ENCODE measurements at places on chromosomes 1 and 21. TPM values are rescaled to one million over a fixed set of nuclear protein-coding genes. Genes with fewer than 3 reads are reported as not detected.

- H3K36me3 ChIP-seq = no peaks in the 10 kb centered on the region
- H3K27me3 ChIP-seq = no peaks in the 10 kb centered on the region
- H3K4me3 ChIP-seq = no peak overlapping the region
- no peak overlapping the region for H3K27ac ChIP-seq
- DNase-seq = no peak
These were observed 39.5 kb downstream of the TRIM11 start for GRCh38 chr1:228366866-228367741.

DNA sequence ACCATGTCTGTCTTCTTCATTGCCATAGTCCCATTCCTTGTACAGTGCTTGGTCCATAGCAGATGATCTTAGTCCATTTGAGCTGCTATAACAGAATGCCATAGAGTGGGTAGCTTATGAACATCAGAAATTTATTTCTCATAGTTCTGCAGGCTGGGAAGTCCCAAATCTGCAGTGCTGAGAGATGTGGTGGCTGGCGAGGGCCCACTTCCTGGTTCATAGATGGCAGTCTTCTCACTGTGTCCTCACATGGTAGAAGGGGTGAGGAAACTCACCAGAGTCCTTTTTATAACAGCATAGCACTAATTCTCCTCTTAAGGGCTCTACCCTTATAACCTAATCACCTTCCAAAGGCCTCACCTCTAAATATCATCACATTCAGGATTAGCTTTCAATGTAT lies 23.1 kb upstream of the RAP1A start:
- H3K36me3 ChIP-seq = no peaks in the 10 kb centered on the region
- no peaks in the 10 kb centered on the region for H3K27me3 ChIP-seq
- peaks cover 6% of the 10 kb centered on the region for H3K4me1 ChIP-seq
- H3K27ac ChIP-seq = no peak overlapping the region
- no peak overlapping the region for H3K4me3 ChIP-seq

Gene CD1E
- not detected for total RNA-seq

Gene GBP7
- not detected for total RNA-seq

Gene ADAMTSL4
- total RNA-seq = not detected

DNA sequence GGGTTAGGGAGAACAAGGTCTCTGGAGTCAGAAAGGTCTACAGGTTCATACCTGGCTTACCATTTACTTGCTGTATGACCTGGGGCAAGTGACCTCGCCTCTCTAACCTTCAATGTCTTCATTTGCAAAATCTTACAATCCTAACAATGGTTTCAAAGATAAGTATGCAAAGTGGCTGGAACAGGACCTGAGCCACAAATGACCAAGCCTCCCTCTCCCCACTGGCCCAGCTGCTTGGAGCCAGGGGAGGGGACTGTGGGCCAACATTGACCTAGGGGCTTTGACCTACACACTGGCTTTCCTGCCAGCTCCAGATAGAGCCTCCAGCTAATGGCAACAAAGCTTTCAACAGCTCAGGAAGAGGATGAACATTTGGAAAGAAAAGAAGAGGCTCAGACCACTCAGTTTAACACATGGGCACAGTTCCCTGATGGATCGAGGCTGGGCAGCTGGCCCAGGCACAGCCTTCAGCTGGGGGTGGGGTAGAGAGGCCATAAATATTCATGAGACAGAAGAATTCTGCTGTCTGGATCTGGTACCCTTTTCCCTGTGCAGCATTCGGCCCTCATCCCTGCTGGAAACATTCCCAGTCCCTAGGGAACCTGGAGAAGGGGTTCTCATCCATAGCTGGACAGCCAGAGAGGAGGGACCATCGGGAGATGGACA lies 12.9 kb downstream of the PTAFR start:
- no peaks in the 10 kb centered on the region for H3K27me3 ChIP-seq
- no peak overlapping the region for H3K27ac ChIP-seq
- no peaks in the 10 kb centered on the region for H3K4me1 ChIP-seq
- H3K36me3 ChIP-seq = no peaks in the 10 kb centered on the region
- H3K4me3 ChIP-seq = no peak overlapping the region

Gene RNPEP
- 70.3 TPM for total RNA-seq

- H3K4me3 ChIP-seq = no peak overlapping the region
- peaks cover 25% of the 10 kb centered on the region for H3K4me1 ChIP-seq
- H3K27ac ChIP-seq = no peak overlapping the region
These were observed 207.7 kb upstream of the CAMK1G start for GRCh38 chr1:209375671-209376365.

DNA sequence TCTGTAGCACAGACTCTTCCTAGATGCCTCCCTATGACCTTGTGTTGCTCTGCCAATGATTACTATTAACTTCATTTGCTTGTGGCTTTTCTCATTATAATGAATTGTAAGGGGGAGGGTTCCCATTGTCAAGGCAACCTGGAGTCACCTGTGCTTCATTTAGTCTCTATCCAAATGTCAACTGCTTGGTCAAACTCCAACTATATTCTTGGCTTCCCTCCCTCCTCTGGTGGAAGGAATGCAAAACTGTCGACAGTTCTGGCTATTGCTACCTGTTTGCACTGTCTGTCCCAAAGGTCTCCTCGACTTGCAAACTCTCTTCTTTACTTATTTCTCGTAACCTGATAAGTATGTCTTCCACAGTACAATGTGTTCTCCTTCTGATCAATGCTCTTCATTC lies 100.3 kb downstream of the CACNA1E start:
- no peaks in the 10 kb centered on the region for H3K36me3 ChIP-seq
- no peaks in the 10 kb centered on the region for H3K27me3 ChIP-seq
- no peak overlapping the region for H3K4me3 ChIP-seq
- no peaks in the 10 kb centered on the region for H3K4me1 ChIP-seq
- H3K27ac ChIP-seq = no peak overlapping the region

GRCh38 chr1:12324423-12324822 lies 94.6 kb downstream of the VPS13D start:
- H3K36me3 ChIP-seq = no peaks in the 10 kb centered on the region
- H3K27ac ChIP-seq = no peak overlapping the region
- H3K4me1 ChIP-seq = no peaks in the 10 kb centered on the region
- no peaks in the 10 kb centered on the region for H3K27me3 ChIP-seq
- DNase-seq = no peak
- no peak overlapping the region for H3K4me3 ChIP-seq

DNA sequence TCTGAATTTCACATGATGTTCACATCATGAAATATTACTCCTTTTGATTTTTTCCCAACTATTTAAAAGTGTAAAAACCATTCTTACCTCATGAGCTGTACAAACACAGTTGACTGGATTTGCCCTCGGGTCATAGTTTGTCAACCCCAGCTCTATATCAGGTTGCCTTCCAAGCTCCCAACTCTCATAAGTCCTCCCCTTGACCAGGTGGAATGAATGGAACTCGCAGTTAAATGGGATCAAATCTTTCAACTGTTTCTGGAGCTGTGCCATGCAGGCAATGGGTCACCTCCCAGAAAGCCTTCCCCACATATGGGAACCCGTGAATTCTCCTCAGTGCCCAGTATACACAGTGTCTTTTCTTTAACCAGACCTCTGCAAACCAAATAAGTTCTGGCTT lies 169.8 kb upstream of the FOXD3 start:
- H3K4me1 ChIP-seq = no peaks in the 10 kb centered on the region
- no peak overlapping the region for H3K27ac ChIP-seq
- H3K36me3 ChIP-seq = no peaks in the 10 kb centered on the region
- H3K4me3 ChIP-seq = no peak overlapping the region
- DNase-seq = no peak

All from neural progenitor cell (in vitro differentiated cells).